Effector memory CD8-positive, alpha-beta T cell (primary cell): ENCODE measurements at places on chromosomes 1 and 21.

- DNase-seq: no peak
These were observed 48.6 kb downstream of the KCNC4 start for GRCh38 chr1:110258734-110259133.

DNA sequence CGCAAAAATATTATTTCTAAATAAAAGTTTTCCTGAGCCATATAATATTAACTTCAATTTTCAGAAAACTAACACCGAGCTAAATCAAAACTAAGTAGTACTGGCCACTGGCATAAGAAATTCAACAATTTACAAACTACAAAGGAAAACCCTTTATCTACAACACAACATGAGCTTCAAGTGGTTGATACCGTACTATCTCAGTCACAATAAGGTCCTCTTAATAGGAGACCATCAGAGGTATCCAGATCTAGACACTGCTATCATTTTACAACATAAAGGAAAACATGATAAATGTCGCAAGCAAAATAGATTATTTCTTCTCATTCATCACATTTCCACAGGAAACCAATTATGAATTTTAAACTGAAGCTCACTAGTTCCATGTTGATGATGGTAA lies 39.5 kb downstream of the GATAD2B start:
- DNase-seq: no peak

DNA sequence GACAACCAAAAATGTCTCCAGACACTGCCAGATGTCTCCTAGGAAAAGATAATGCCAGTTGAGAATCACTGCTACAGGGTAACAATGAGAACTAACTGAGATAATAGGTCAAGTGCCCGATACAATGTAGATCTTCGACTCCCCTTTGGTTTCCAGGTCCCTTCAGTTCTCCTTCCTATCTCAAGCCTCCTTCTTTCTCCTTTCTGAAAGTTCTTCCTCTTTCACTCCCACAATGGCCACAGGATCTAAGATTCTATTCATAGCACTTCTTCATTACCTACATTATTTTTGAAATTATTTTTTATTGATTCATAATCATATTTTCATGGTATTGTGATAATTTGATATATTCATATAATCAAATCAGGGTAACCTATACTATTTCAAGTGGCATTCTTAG lies 6.3 kb downstream of the PFDN2 start:
- DNase-seq: no peak

GRCh38 chr1:207089627-207090355 lies 1.1 kb downstream of the C4BPB start:
- DNase-seq: no peak

- no peak for DNase-seq
These were observed 20.3 kb downstream of the SLC37A1 start for GRCh38 chr21:42533963-42534355.

DNA sequence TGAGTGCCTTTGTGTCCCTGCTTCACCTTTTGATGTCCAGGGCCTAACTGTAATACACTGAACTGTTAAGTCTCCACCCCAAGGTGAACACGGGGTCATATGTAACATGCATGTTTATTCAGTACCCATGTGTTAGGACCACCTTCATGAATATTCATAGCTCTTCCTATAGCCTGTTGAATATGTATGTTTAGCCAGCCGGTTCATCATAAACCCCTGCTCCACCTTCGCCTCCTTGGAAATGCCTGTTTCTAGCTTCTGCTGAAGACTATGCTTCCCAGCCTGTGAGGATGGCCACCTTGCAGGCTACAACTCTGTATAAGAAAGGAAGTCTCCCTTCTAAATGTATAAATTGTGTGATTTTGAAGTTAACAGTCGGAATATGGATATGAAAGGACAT lies 69.3 kb downstream of the C1orf94 start:
- no peak for DNase-seq

DNA sequence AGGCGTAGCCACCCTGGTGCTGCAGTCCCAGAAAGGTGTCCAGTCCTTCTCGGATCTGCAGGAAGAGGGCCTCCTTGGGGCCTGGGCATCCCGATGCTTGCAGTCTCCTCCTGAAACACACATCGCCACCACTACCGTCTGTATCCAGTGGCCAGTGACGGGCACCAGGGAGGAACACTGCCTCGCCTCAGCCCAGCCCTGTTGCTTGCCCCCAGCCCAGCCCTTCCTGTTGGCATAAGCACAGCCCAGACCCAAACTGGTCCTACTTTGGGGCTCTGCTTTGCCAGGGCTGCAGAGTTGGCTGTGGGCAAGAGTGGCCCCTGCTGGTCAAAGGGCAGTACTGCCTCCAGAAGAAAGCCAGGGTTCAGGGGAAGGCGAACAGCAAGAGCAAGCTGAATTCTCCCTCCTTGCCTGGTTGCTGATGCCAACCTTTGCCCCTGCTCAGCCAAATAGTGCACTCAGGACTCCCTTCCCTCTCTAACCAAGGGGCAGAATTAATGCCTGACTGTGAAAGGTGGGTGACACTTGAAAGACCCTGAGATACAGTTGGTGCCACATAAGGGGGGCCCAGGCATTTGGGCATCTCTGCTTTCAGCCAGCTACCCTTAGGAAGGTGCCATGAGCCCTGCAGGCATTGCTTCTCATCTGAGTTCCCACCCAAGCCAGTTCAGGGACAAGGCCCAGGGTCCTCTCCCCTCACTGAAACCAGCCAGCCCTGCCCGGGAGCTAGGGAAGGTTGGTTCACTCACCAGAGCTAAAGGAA lies 11.1 kb upstream of the ARHGEF2 start:
- peak; percentile 80 for DNase-seq

DNA sequence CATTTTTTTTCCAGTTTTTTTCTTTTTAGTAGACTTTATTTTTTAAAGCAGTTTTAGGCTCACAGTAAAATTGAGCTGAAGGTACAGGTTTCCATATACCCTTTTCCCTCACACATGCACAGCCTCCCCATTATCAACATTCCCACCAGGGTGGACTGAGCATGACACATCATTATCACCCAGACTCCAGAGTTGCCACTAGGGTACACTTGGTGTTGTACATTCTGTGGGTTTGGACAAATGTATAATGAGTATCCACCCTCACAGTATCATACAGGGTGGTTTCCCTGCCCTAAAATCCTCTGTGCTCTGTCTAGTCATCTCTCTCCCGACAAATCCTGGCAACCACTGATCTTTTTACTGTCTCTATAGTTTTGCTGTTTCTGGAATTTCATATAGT lies 3.0 kb upstream of the AIM2 start:
- no peak for DNase-seq

- DNase-seq: no peak
These were observed 25.0 kb downstream of the CD55 start for GRCh38 chr1:207346513-207346912.

GRCh38 chr1:179384027-179384426 lies 18.3 kb downstream of the AXDND1 start:
- no peak for DNase-seq
